ENCODE measurements at places on chromosomes 11 and 22. TPM values are rescaled to one million over a fixed set of nuclear protein-coding genes. Genes with fewer than 3 reads are reported as not detected.

Gene TSPAN32
- total RNA-seq = 27.1 TPM

Gene CDC42BPG
- 1.1 TPM for total RNA-seq

Gene TAF1D
- 32.6 TPM for total RNA-seq

Gene SCN4B
- total RNA-seq = 12.9 TPM

Gene OR5AN1
- not detected for total RNA-seq

Gene TH
- total RNA-seq = not detected

Gene PTPRCAP
- 0.60 TPM for total RNA-seq

Gene FAM227A
- total RNA-seq = 1.0 TPM

Gene CYB5R2
- 1.8 TPM for total RNA-seq

Gene OR10W1
- total RNA-seq = not detected

DNA sequence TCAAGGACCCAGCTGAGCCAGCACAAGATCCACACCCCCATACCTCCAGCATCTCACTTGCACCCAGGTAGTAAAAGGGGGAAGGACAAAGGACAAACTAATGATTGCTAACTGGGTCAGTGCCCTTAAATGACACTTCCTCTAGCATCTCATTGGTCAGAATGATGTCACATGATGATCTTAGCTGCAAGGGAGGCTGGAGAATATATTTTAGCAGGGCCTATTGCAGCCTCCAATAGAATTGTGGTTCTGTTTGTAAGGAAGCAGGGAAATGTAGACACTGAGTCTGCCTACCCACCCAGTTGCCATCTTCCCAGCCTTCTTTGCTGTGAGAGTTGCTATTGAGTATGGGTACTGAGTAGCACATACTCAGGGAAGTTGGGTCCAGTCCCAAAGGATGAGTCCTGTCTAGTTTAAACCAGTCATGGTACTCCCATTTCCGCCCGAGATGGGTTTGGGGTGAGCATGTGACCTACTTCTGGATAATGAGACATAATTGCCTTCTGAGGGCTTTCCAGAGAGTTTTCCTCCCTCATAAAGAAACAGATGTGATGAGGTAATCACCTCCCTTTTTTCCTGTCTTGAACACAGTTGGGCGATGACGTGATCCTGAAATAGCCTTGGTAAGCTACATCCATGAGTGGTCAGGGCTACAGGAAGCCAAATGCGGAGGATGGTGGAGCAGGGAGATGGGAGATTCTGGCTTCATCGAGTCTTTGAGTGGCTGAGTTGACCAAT, 5.5 kb upstream of the DNAL4 start:
- DNase-seq = no peak

GRCh38 chr11:128686745-128687177, 7.1 kb upstream of the FLI1 start:
- DNase-seq = peak; percentile 55

DNA sequence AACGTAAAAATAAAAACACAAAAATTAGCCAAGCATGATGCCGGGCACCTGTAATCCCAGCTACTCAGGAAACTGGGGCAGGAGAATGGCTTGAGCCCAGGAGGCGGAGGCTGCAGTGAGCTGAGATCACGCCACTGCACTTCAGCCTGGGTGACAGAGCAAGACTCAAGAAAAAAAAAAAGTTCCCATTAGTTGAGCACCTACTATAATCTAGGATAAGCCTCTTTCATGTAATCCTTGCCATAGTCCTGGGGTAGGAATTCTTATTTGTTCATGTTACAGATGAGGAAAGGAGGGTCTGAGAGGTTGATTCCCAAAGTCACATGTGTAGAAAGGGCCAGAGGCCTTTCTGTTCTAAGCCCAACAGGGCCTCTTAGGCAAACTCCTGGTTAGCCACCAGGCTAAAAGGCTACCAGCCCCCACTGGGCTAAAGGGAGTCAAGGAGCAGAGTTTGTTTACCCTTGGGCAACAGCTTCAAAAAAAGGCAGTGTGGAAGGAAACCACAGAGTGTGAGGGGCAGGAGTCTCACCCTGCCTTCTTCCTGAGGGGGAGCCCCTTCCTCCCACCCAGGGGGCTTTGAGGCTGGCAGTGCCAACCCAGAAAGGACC, 21.6 kb upstream of the CSNK1E start:
- DNase-seq = no peak

DNA sequence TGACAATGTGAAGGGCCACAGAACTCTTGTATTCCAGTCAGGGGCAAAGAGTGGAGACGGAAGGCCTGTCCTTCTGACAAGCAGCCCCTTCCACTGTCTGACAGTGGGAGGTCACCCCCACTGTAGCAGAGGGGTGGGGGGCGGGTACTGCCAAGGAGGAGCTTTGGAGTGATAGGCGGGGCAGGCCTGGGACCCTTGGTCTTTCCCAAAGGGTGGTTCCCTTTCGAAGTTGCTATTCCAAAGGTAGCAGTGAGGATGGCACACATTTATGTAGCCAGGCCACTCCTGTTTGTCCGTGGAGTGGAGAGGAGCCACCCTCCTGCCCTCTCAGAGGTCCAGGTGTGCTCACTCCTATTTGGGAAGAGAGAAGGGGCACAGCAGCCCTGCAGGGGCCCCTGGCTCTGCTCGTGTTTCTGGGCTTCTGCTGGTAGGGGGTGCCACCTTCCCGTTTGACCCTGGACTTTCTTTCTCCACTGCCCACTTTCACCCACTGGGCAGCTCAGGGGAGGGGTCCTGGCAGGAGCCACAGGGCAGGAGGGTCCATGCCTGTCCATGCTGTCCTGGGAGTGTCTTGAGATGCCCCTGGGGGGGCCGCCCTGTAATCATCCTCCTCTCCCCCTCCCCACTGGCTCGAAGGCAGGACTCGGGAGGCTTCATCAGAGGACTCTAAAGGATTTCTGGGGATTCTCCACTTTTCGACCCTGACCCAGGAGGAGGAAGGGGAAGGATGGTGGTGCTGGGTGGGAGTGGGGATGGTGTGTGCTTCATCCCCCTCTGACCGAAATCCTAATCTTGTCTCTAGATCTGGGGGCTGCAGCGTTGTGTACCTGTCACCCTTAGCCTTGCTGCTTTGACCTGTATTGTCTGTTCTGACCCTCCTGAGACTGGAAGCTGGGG, 994 bp downstream of the TAGLN start:
- no peak for DNase-seq

- DNase-seq = no peak
Measured at GRCh38 chr11:15544353-15544752, 429.6 kb downstream of the INSC start.

GRCh38 chr22:29208502-29208862, 2.8 kb downstream of the EMID1 start:
- no peak for DNase-seq

DNA sequence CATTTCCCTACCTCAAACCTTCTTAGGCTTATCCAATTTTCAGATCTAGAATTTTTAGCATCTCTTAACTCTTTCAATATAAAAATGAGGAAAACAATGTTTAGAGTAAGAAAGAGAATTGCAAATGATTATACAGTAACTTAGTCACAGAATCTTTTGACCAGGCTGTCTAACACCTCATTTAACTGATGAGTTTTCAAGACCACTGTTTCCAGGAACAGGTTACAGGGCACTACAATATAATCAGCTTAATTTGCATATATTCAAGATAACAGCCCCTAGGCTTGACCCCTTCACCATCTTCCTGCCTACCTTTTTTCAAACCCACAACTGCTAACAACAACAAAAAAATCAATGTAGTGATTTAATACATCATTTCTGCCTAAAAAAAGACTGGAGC, 12.7 kb downstream of the NUMA1 start:
- no peak for DNase-seq

GRCh38 chr11:92941676-92942571, 27.5 kb upstream of the MTNR1B start:
- DNase-seq = no peak

DNA sequence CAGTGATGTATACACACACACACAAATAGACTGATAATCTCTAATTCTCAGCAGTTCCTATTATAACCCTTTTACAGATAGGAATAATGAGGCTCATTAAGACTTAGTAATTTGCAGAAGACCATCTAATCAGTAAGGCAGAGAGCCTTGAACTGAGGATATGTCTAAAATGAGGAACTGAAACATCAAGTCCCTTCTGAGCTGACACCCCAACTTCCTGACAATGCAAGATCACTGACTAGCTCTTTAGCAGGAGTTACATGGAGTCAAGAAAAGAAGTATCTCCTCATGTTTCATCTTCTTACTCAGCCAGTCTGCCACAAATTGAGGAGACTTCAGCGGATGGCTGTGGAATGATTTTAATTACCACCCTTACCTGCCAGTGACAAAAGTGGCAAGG, 193.0 kb downstream of the MSANTD4 start:
- DNase-seq = no peak

GRCh38 chr11:86673872-86674750, 1.7 kb upstream of the ME3 start:
- DNase-seq = no peak

GRCh38 chr22:43795320-43795719, 16.8 kb downstream of the EFCAB6 start:
- DNase-seq = no peak

DNA sequence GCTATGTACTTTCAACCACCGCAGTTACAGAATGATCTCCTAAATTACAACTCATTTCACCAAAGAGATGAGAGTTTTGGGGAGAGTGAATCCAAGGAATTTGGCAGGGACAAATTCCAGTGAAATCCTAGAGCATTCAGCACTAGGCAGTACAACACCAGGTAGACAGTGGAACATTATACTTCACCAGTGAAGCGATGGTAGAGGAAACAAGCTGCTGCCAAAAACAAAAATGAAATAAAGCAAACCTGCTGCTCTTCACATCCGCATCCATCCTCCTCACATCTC, 16.9 kb downstream of the SMCO4 start:
- no peak for DNase-seq

GRCh38 chr11:6480299-6480914, 724 bp downstream of the ARFIP2 start:
- DNase-seq = no peak

DNA sequence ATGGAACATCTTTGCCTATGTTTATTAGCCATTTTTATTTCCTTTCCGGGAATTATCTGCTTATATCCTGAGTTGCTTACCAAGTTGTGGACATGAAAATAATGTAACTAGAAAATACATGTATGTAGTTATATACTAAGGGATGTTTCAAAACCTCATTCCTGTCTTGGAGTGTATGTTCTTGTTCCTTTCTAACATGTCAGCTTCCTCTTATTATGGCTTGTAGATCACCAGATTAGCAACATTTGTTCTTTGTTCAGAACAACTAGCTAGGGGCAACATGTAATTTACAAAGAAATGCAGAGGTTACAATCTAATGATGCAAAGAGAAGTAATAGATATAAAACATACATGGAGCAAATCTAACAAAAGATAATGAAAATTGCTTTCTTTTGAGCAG, 13.1 kb upstream of the TMEM123 start:
- no peak for DNase-seq

- DNase-seq = no peak
Measured at GRCh38 chr11:107856180-107856980, 2.2 kb downstream of the SLC35F2 start.

- no peak for DNase-seq
Measured at GRCh38 chr22:47322854-47323253, 560.4 kb downstream of the TBC1D22A start.

GRCh38 chr11:107592813-107593212, 1.9 kb downstream of the ELMOD1 start:
- no peak for DNase-seq

DNA sequence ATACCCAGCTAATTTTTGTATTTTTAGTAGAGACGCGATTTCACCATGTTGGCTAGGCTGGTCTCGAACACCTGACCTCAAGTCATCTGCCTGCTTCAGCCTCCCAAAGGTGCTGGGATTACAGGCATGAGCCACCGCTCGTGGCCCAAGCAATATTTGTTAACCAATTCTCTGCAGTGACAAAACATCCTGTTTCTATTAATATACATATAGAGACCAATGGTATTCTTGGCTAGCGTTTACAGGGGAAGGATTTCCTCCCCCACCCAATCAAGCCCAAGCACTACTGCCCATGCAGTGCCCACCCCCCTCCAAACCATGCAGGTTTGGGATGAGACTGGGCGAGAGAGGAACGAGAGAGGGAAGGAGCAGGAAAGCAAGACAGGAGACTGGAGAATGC, 53.1 kb downstream of the APOL3 start:
- DNase-seq = no peak

- no peak for DNase-seq
Measured at GRCh38 chr11:40722179-40722795, 737.2 kb downstream of the LRRC4C start.

DNA sequence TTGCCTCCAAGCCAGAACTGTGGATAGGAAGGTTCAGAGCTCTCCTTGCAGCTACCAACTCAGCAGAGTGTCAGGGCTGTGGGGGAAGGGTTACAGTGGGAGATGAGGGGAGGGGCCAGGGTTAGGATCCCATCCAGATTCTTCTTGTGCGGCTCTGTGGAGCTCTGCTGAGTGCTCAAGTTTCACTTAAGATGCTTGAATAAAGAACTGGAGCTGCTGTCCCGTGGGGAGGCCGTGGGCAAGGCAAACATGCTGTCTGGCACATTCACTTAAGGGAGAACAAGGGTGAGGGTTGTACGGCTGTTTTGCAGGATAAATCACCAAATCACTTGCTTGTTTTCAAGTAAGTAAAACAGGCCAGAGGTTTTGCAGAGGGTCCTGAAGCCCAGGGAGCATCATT, 197.1 kb downstream of the FAM76B start:
- peak; percentile 15 for DNase-seq

DNA sequence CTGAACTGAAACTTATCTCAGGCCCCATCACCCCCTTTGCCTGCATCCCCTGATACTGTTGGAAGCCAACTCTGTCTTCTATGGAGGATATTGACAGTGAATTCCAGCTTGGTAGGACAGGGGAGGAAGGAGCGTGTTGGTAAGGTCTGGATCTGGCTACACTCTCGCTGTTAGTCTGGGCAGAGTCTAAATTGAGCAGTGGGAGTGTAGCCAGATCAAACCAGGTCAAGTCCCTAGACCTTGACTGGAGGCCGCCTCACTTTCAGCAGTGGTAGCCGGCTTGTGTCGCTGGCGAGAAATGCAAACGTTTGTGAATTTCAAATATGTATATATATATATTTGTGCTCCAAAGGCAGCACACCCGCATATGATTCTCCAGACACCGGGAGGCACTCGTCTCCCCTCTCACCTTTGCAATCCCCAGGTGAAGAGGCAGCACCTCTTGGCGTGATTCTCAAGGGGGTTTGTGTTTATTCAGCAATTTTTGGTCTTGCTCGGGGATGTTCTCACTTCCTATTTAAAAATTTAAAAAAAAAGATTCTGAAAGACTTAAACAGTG, 26.7 kb downstream of the DHCR7 start:
- DNase-seq = no peak

DNA sequence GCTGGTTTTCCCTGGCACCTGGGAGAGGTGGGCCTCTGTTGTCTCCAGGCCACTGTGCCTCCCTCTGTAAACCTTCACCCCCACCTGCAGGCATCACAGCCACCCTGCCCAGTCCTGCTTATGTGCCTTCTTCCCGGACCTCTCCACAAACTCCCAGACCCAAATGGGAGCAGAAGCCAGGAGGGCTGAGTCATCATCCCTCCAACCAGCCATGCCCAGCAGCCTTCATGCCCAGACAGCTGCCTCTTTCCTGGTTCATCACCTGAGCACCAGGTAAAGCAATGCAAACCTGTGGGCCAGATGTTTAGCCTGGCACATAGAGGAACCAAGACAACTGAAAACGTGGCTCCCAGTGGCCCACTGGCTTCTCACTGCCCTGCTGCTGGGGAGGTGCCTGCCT, 2.1 kb upstream of the TMPRSS4 start:
- no peak for DNase-seq

GRCh38 chr11:14029971-14030920, 67.7 kb downstream of the SPON1 start:
- peak; percentile 75 for DNase-seq

Measured in left ventricle myocardium inferior (tissue), 1 donor.